NCI-H1048 (cell line): ENCODE measurements at places on chromosomes 7 and 10.

GRCh38 chr7:29429401-29429800 is 134.2 kb upstream of the PRR15 start:
- DNase-seq = no peak

DNA sequence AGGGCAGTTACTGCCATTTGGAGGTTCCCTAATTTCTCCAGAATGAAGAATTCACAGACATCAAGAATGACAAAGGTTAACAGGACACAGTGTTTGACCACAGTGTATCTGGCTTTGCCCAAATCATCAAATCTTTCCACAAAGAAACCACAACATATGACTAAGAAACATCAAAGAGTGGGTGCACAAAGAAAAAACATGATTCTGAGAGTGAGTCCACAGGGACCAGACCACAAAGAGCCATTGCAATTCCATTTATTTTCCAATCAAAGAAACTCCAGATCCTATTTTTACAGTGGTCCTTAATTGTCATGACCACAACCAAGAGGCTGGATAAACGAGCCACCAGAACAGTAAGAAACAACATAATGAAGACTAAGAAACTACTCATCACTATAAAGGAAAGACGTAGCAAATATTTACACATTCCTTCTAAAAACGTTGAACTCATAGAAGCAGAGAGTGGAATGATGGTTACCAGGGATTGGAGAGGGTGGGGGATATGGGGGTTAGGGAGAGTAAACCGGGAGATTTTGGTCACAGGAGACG is 286.5 kb downstream of the DOCK4 start:
- DNase-seq = no peak

DNA sequence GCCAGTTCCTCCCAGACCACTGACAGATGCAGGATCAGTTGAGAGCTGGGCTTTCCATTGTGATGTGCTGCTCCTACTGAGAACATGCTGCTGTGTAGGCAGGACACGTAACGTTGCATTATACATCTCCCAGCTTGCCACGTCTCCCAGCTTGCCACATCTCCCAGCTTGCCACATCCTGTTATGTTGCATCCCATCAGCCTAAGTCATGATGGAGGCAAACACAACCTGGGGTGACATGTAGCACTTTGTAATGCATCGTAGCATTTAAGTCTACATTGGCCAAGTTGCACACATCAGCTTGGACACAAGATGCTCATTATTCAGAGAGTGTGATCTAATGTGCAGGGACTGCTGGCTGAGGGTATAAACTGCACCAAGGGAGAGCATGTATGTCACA is 73.3 kb upstream of the CHCHD3 start:
- no peak for DNase-seq

GRCh38 chr10:32060347-32060746 is 4.1 kb upstream of the KIF5B start:
- DNase-seq = no peak

DNA sequence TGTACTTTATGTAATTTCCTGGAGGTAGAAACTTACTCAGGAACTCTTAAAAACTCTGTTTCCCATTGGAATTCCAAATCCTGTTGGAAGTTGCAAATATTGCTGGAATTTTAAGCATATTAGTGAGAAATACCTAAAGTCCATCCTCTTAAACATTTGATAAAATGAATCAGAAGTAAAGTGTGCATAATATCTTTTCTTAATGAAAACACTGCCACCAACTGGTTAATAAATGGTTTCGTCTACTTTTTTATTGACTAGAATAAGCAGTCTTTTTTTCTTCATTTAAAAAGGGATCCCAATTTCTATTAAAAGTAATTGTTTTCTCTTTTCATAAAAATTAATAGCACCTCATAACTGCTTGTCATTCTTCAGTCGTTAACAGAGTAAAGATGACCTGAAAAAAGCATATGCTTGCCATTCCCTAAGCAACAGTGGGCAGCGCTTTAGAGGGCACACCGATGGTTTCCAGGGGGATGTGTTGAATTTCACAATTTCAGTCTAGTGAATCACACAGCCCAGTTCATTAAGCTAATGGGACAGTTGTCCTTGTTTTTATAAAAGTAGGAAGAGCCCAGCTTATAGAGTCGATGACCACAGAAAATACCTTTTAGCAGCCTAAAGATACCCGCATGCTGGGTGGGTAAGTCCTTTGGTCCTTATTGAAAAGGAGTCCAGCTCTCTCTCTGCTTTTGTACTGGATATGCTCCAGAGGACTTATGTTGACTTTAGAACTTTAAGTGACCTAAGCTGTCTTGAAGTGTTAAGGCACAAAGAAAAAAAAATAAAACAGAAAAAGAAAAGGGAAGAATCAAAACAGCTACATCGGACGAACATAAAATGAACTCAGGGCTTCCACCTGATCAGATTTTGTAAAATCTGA is 28.5 kb downstream of the NPS start:
- no peak for DNase-seq

- no peak for DNase-seq
These were observed 126.8 kb downstream of the KAT6B start for GRCh38 chr10:74953214-74953613.

DNA sequence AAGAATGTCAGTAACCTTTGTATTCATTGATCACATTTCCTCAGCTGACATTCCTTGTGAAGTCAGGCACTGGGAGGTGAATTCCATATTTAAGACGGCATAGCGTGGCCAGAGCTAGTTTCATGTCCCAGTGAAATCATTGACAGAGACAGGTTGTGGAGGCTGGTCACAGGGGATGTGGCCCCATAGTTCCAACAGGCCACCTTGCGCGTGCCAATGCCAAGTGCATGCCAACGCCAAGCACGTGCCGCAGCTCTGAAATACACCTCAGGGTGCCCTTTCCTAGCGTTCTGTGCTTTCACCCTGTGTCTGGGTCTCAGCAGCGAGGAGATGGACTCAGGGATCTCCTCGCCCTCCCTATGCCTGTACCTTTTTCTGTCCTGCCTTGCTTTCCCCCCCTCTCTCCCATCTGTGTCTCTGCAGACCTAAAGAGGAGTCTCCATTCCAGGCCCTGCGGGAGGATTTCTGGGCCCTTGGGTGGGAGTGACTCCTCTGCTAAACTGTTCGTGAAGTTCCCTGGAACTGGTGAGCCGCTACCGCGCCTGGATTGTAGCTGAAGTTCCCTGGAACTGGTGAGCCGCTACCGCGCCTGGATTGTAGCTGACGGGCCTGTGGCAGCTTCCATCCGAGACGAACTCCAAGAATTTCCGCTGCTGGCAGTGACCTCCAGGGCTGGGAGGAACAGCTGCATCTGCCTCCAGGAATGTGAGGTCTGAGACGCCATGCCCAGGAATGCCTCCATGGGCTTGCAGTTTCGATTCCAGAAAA is 19.7 kb downstream of the AQP1 start:
- DNase-seq = no peak

- no peak for DNase-seq
These were observed 93.1 kb upstream of the DKK1 start for GRCh38 chr10:52220947-52221346.

DNA sequence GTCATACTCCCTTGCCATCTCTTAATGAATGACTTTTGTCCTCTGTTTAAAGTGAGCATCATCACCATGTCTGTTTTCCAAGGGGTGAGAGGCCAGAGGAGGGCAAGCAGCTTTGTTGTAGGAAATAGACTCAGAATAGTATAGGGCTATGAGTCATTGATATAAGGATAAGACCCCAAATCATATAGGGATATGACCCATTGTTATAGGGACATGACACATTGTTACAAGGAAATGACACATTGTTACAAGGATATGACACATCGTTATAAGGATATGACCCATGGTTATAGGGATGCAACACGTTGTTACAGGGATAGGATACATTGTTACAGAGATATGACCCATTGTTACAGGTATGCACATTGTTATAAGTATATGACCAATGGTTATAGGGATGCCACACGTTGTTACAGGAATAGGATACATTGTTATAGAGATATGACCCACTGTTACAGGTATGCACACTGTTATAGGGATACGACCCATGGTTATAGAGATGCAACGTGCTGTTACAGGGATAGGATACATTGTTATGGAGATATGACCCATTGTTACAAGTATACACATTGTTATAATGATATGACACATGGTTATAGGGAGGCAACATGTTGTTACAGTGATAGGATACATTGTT is 311.1 kb upstream of the ADARB2 start:
- no peak for DNase-seq

GRCh38 chr7:67306331-67306730 is 309.7 kb downstream of the TYW1 start:
- no peak for DNase-seq

GRCh38 chr10:90911133-90912051 is 9.5 kb downstream of the ANKRD1 start:
- peak; percentile 43 for DNase-seq

DNA sequence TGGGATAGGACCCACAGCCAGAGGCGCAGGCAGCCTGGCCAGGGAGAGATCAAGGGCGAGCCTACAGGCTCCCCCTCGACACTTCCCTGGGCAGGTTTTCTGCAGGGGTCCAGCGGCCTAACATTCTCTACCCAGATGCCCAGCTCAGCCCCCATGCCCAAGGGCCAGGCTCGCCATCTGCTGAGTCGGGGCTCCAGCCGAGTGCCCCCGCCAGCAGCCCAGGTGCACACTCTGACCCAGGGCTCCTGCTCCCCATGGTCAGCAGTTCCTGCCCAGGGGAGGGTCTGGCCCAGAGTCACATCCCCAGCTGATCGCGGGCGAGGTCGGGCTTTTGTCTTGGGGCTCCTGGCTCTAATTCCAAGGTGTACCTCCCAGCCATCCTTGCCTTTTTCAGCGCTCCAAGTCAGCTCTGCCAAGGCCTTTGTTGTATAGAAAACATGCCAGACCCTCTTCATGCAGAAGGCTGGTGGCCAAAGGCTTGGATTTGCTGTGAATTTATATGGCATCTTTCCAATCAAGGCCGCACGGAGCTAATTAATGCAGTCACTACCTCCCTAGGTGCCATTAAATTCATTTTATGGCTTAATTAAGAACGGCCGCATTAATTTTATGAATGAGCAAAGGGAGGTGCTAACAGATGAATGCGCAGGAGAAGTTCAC is 120.6 kb downstream of the LRRC18 start:
- DNase-seq = no peak

GRCh38 chr10:125799451-125800182 is 23.4 kb downstream of the UROS start:
- DNase-seq = no peak

- DNase-seq = no peak
These were observed 168.7 kb downstream of the FRMD4A start for GRCh38 chr10:14162061-14162460.

DNA sequence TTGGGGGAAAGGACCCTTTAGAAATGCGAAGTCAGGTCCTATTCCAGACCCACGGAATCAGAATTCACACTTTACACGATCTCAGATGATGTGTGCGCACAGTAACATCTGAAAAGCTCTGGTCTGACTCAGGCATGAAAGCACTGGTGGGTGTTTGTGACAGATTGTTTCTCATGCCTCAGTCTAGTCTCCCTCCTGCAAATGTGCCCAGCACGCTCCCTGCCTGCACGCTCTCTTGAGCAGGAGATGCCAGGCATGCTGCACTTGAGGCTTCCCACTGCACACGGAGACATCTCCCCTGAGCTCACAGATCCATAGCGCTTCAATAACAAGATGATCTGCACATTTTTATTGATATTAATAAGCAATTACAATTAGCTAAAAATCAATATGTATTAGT is 23.6 kb upstream of the ZNF37A start:
- DNase-seq = no peak

GRCh38 chr10:123035467-123036086 is 26.8 kb downstream of the ACADSB start:
- no peak for DNase-seq
